SK-N-DZ (cell line): ENCODE measurements at places on chromosomes 2 and 18.

GRCh38 chr2:70047451-70047850 lies 39.8 kb upstream of the PCBP1 start:
- no peak for DNase-seq

- DNase-seq, result no peak
Measured at GRCh38 chr18:51191128-51191717, 6.3 kb downstream of the MEX3C start.

GRCh38 chr18:9631814-9632496 lies 17.6 kb upstream of the PPP4R1 start:
- no peak for DNase-seq

- DNase-seq, result no peak
Measured at GRCh38 chr2:204022550-204022949, 86.0 kb downstream of the ICOS start.

DNA sequence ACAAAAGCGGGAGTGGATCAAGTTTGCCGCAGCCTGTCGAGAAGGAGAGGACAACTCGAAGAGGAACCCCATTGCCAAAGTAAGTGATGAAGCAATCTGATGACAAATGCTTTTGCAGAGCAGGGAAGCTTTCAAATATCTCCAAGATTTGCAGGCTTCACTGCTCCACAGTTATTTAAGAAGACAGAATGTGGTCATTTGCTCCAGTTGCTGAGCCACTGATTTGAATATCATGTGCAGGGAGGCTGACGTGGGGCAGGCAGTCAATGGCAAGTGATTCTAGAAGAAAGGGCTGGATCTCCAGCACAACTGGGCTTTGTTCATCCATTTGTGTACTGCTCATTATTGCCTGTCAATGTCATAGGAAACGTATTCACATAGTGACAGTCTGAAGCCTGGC lies 10.2 kb downstream of the DSG4 start:
- DNase-seq, result no peak

DNA sequence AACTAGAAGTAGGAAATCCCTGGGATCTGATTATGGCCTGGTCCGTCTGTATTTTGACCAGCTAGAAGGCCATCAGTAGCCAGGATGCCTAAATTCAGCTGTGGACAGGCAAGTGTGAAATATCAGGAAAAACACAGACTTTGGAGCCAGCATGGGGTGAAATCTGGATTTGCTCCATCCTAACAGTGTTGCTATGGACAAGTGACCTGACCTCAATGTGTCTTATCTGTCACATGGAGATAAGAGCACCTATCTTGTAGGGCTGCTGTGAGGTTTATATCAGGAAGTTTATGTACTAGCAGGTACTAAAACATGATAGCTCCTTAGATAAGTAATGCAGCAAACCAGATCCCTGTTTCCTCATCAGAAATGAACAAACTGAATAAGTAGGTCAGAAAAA lies 460.4 kb downstream of the STK39 start:
- peak; percentile 90 for DNase-seq

- DNase-seq, result no peak
Measured at GRCh38 chr2:177972782-177973181, 99.8 kb downstream of the PDE11A start.

- DNase-seq, result no peak
Measured at GRCh38 chr18:65464361-65464760, 286.5 kb upstream of the CDH7 start.
